Tongue (tissue), 3 donors: ENCODE measurements at places on chromosomes 7 and 10. TPM values are rescaled to one million over a fixed set of nuclear protein-coding genes. Genes with fewer than 3 reads are reported as not detected.
A peak's percentile ranks its signal among the peaks of the same experiment; 100 is the strongest.

- no peak for DNase-seq
Measured at GRCh38 chr10:129875993-129876726, 87.9 kb downstream of the EBF3 start.

GRCh38 chr10:111976557-111976956, 207.0 kb downstream of the GPAM start:
- DNase-seq = no peak

GRCh38 chr7:101535351-101535751, 93.7 kb downstream of the MYL10 start:
- peak; percentile 28 for DNase-seq

- DNase-seq = no peak
Measured at GRCh38 chr10:128209862-128210214, 83.6 kb upstream of the MKI67 start.

DNA sequence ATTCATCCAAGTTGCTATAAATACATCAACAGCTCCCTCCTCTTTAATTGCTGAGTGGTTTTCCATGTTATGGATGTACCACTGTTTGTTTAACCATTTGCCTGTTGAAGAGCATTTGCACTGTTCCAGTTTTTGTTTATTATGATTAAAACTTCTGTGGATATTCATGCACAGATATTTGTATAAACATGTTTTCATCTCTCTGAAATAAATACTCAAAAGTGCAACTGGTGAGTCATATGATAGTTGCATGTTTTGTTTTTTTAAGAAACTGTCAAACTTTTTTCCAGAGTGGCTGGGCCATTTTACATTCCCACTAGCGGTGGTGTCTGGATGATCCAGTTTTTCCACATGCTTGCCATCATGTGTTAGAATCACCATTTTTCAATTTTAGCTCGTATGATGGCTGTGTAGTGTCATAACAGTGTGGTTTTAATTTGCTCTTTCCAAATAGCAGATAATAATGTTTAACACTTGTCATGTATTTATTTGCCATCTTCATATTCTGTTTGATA, 33.6 kb downstream of the MEOX2 start:
- DNase-seq = no peak

- DNase-seq = no peak
Measured at GRCh38 chr7:148118371-148118770, 472.2 kb upstream of the C7orf33 start.

DNA sequence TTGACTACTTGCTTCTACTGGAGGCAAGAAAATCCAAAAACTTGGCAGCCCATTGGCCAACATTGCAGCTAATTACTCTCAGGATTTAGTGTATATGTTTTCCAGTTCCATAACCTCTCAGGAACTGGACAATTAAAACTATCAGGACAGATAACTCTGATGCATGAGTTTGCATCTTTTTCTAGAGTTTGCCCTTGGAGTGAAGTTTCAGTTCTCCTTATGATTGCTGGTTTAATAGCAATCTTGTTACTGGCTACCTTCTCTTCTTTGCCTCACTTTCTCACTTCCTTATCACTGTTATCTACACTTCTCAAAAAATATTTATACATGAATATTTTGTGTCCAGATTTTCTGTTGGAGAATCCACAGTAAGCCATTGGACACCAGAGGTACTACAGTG, 735.9 kb downstream of the PCDH15 start:
- DNase-seq = no peak

DNA sequence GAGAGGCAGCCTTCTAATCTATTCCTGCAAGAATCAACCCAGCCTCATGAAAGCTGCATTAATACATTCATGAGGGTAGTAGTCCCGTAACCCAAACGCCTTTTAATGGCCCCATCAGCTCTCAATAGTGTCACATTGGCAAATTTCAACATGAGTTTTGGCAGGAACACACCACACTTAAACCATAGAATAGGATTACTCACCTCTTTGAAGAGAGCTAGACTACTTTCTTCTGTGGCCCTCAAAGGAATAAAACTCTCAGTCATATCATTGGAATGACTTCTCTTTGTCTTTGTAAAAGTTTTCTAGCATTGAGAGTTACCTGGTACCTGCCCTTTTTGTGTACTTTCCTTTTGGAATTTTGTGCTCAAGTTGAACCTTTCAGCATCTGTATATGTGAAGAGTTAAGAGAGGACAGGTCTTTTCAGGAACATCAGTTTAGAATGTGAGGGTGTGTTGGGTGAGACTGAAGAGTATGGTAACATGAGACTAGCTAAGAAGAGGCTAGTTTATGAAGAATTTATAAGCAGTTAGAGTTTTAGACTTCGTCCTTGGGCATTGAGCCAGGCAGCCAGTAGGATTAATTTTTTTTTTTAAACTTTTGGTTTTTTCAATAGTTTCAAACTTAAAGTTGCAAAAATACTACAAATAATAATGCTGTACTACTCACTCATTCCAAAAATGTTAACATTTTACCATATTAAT, 92.6 kb downstream of the MLLT10 start:
- no peak for DNase-seq

GRCh38 chr7:43112941-43113621, 634 bp downstream of the HECW1 start:
- DNase-seq = peak; percentile 76

DNA sequence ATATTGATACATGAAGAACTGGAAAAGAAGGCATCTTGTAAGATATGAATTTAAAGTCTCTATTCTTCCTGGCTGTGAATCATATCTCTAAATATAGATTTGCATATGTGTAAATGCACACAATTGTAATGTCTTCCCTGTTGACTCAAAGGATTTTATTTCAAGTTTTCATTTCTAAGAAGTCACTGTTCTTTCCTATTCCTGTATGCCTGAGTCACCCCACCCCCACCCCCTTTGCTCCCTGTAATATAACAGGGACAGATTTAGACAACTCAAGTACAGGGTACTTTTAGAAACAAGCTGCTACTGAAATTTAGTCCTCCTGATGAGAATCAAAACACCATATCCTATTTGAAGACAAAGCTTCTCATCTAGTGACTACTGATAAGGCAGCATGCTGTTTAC, 43.0 kb upstream of the HECTD2 start:
- DNase-seq = peak; percentile 22

GRCh38 chr7:11524476-11525397, 307.3 kb downstream of the THSD7A start:
- no peak for DNase-seq

GRCh38 chr10:53543410-53543809, 770.8 kb upstream of the MBL2 start:
- no peak for DNase-seq

GRCh38 chr7:151992375-151992774, 33.1 kb upstream of the GALNT11 start:
- DNase-seq = peak; percentile 53

- no peak for DNase-seq
Measured at GRCh38 chr10:115082506-115082905, 10.7 kb upstream of the ATRNL1 start.

- DNase-seq = peak; percentile 80
Measured at GRCh38 chr7:98617051-98617959, at the start of gene NPTX2. NPTX2 (plus strand) TSS chr7:98617285; CDS start chr7:98617462, 177 bp downstream.

GRCh38 chr10:86362129-86362527, 4.5 kb downstream of the GRID1 start:
- DNase-seq = no peak

GRCh38 chr10:59904426-59905065, 1.8 kb downstream of the CCDC6 start:
- DNase-seq = no peak

DNA sequence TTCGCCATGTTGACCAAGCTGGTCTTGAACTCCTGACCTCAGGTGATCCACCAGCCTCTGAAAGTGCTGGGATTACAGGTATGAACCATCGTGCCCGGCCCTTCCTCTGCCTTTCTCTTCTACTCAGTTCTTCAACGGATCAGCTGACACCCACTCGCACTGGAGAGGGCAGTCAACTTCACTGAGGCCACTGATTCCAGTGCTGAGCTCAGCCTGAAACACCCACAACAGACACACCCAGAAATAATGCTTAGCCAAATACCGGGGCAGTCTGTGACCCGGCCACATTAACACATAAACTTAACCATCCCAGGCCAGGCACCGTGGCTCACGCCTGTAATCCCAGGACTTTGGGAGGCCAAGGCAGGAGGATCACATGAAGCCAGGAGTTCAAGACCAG, 119.3 kb upstream of the CHST15 start:
- DNase-seq = no peak

- DNase-seq = peak; percentile 80
Measured at GRCh38 chr7:94394109-94394436, 622 bp upstream of the COL1A2 start.

GRCh38 chr10:132972149-132972985, 30.0 kb upstream of the CFAP46 start:
- DNase-seq = no peak

GRCh38 chr10:107166403-107166802, 1.9 kb upstream of the SORCS1 start:
- peak; percentile 21 for DNase-seq

- DNase-seq = no peak
Measured at GRCh38 chr7:15504351-15504750, 57.5 kb downstream of the AGMO start.

- DNase-seq = peak; percentile 76
Measured at GRCh38 chr7:88344956-88345832, 38.5 kb upstream of the STEAP4 start.

DNA sequence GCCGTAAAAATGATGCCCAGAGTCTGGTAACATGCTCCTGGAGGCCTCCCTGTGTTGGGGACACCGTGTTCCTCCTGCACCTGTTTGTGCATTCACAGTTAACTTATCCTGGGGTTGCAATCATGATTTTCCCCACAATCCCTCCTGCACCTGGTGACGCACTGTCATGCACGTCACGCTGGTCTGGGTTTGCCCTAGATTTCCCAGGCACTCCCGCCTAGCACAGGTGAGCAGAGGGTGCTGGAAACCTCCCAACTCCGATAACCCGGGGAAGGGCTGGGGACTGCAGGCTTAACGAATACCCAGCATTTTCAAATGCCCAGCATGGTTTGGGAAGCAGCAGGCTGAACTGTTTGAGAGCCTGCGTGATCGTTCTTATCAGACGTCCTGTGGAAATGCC, 427.1 kb downstream of the TCERG1L start:
- no peak for DNase-seq

DNA sequence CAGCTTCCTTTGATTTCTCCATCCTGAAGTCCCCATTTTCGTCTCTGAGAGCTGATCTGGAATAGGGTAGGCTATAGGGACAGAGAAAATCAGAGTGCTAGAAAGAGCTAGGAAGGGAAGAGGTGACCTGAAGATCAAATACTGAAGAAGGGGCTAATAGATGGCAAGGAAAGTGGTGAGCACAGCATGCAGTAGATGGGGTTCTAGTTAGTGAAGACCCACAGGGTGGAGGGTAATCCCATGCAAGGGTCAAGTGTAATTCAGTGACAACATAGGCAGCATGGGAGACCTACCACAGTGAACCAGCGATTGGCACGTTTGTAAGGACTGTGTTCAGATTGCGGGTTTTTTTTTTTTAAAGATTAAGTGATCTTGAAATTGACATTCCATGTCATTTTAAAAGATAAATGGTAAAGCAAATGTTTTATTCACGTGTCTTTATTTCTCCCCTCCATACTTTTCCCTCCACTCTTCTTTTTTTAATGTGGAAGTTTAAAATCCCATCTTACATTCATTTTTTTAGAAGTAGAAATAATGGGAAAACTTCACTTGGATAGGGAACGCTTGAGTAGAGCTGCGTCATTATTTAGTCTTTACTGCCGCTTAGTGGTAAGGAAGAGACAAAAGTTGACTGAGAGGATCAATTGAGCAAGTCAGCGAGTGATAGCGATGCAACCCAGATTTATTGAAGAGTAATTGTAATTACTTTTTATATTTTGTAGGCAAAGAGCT, 21.0 kb upstream of the ABI1 start:
- DNase-seq = peak; percentile 78

DNA sequence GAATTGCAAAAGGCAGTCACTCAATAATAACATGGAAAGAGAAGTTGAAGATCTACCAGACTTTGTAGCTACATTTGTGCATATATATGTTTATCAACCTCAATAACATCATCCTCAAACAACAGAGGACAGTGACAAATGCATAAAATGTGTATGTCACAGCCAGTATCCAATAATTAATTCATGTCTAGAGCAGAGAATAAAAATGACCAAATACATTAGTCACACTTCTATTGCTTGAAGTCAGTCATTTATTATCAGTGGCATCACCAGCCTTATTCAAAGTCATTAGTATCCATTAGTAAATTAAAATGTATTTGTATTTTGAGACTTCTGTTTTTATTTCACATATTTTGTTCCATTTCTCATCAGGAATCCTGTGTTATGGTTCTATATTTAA, 852.8 kb downstream of the XPNPEP1 start:
- no peak for DNase-seq

- DNase-seq = peak; percentile 78
Measured at GRCh38 chr7:54339073-54339472, 203.1 kb upstream of the VSTM2A start.

GRCh38 chr7:130297628-130298543, 4.9 kb downstream of the CPA4 start:
- DNase-seq = peak; percentile 88

GRCh38 chr10:129849853-129850252, 114.2 kb downstream of the EBF3 start:
- DNase-seq = no peak

GRCh38 chr10:99793819-99794218, 11.4 kb downstream of the ABCC2 start:
- no peak for DNase-seq

GRCh38 chr10:114045136-114046086, 1.7 kb downstream of the ADRB1 start:
- peak; percentile 31 for DNase-seq

GRCh38 chr7:133587903-133588302, 335.0 kb downstream of the EXOC4 start:
- DNase-seq = no peak

- peak; percentile 50 for DNase-seq
Measured at GRCh38 chr7:122803323-122803722, 82.9 kb downstream of the CADPS2 start.

DNA sequence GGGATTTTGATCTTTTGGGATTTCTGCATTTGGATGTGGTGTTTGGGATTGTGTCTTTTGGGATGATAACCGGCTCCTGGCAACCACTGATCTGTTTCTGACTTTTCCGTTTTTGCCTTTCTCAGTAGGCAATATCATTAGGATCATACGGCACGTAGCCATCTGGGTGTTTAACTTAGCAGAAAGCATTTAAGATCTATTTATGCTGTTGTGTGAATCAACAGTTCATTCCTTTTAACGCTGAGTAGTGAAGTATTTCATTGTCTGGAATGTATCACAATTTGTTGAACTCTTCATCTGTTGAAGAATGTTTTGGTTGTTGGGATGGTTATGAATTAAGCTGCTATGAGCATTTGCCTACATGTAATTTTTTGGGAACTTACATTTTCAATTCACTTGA, 459.6 kb downstream of the SDK1 start:
- no peak for DNase-seq

GRCh38 chr10:110032801-110033700, 25.3 kb downstream of the ADD3 start:
- DNase-seq = peak; percentile 73

GRCh38 chr7:106012935-106013439, 49.9 kb downstream of the CDHR3 start:
- DNase-seq = no peak

Gene NUTM2A
- 2.1 TPM for total RNA-seq

Gene ZNF316
- 30.1 TPM for total RNA-seq

Gene CYP26A1
- total RNA-seq = 1.9 TPM

Gene SSMEM1
- not detected for total RNA-seq

Gene ITPRID1
- total RNA-seq = 0.92 TPM

Gene OR2A1
- 0.10 TPM for total RNA-seq

Gene SLC16A9
- total RNA-seq = 9.5 TPM

Gene VIPR2
- 9.6 TPM for total RNA-seq

Gene HTR7
- total RNA-seq = 0.41 TPM

Gene AP4M1
- 19.7 TPM for total RNA-seq

Gene PNLIPRP1
- total RNA-seq = 0.31 TPM

Gene DYDC2
- not detected for total RNA-seq

Gene CXCL12
- total RNA-seq = 121 TPM
